ENCODE measurements at places on chromosomes 2 and 18. TPM values are rescaled to one million over a fixed set of nuclear protein-coding genes. Genes with fewer than 3 reads are reported as not detected.

The ATP5F1A gene
- total RNA-seq = 200 TPM

The HSPE1 gene
- 60.4 TPM for total RNA-seq

The LIMS2 gene
- 194 TPM for total RNA-seq

GRCh38 chr18:2692508-2692907, 37.0 kb downstream of the SMCHD1 start:
- no peak for DNase-seq

DNA sequence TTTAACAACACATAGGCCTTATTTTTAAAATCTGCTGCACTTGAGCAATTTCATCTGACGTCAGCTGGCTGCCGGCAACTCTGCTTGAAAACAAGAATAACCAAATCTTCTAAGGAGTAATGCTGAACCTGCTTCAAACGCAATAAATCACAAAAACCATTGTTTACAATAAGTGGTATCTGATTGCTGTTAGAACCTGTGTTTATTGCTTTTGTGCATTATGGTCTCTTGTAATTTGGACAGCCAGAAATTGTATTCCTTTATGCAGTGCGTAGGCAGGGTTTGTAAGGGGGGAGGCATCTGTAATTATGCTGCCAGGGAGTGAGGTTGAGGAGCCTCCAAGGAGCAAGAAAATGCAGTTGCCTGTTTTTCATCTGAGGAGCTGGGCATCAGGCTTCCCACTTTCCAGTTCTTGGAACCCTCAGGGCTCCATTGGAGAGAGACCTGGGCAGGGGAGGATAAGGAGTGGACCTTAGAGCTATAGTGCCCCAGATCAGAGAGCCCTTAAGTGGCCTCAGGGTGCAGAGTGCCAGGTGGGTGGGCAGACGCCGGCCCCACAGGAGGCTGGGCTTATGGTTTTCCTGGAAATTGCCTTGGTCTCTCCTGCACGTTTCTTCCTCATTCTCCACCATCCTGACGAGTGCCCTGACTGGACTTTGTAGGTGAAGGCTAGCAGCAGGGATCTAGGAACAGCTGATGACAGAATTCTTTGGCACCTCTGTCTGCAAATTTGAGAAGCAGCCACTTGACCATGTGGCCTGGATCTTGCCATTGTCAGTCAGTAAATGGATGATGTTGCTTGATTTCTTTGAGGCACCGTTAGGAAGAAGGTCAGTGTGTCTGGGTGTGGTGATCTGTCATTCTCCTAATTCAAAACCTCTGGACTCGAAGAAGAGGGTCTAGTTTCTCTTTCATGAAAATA, 129.2 kb downstream of the KLHL29 start:
- DNase-seq = no peak

- no peak for DNase-seq
Measured at GRCh38 chr2:191412353-191412752, 167.1 kb downstream of the MYO1B start.

DNA sequence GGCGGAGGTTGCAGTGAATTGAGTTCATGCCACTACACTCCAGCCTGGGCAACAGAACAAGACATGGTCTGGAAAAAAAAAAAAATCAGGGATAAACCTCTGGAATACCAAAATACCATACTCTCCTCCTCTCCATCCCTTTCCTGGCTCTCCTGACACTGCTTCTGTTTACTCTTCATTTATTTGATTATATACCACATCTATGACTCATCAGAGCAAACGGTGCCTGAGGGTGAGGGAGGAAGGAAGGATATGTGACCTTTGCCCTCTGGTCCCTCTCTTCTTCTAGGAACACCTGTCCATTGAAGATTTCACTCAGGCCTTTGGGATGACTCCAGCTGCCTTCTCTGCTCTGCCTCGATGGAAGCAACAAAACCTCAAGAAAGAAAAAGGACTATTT, 30.0 kb downstream of the VIL1 start:
- no peak for DNase-seq

- no peak for DNase-seq
Measured at GRCh38 chr2:225614915-225615314, 215.4 kb downstream of the NYAP2 start.
